ENCODE measurements at places on chromosomes 1 and 21.
A peak's percentile ranks its signal among the peaks of the same experiment; 100 is the strongest.

- DNase-seq = no peak
Measured at GRCh38 chr1:175376194-175376593, 183.6 kb upstream of the KIAA0040 start.

GRCh38 chr1:233668146-233668724, 54.3 kb downstream of the KCNK1 start:
- DNase-seq = no peak

DNA sequence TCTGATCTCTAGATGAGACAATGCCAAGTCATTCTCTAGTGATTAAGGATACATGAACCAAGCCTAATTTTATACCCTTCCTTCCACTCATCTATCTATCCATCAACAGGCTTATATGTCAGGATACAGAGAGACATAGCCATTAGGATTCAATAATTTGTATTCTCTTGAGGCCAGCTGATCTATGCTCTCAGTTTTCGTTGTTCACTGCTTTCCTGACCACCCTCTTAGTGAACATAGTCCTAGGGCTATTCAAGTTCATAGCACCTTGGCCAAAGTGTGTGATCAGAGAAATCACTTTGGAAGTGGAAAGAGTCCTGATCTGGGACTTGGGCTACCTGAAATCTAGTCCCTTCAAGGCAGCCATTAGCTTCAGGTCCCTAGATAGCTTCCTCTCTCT, 4.2 kb upstream of the KPRP start:
- no peak for DNase-seq

DNA sequence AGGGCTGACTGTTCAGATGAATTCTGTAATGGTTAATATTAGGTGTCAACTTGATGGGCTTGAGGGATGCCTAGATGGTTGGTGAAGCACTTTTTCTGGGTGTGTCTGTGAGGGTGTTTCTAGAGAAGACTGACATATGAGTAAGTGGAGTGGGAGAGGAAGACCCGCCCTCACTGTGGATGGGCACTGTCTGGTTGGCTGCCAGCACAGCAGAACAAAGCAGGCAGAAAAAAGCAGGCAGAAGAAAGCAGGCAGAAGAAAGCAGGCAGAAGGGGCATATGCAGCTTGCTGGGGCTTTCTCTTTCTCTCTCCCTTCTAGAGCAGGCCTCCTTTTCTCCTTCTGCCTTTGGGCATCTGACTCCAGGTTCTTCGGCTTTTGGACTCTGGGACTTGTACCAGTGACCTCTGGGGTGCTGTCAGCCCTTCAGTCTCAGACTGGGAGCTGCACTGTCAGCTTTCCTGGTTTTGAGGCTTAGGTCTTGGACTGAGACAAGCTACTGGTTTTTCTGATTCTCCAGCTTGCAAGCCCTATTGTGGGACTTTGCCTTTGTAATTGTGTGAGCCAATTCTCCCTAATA, 42.9 kb upstream of the CD2 start:
- peak; percentile 18 for DNase-seq

- DNase-seq = no peak
Measured at GRCh38 chr1:55262822-55263221, 47.7 kb upstream of the USP24 start.

DNA sequence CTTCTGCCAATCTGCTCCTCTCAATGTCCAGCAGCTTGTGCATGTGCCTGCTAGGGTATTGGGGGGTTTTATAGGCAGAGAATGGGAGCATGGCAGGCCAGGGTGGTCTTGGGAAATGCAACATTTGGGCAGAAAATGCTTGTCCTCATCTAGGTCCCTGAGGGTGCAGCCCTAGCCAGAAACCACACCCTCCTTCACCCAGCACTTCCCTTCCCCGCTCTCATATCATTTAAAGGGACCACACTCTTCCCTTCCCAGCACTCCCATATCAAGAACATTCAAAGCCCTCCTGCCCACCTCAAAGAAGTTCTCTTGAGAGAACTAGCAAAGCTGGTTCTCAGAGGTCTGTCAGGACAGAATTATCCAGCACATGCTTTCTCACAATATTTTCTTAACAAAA, 62.1 kb downstream of the HSD3B1 start:
- no peak for DNase-seq

DNA sequence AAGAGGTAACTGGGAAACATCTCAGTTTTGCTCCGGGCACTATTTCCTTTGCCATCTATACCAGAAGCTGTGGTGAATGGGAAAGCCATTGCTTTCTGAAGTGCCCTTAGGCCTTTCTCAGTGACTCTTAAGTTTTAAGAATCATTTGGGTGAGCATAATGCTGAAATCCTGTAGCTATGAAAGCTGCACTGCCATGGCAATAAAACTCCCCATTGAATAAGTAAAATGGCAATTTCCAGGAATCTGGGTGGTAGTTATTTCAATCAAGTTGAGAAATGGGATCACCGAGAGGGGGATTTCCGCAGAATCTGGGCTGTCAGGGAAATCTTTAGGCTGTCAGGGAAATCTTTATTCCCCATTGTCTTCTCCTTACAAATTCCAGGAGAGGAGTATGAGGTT, 26.8 kb upstream of the MACF1 start:
- no peak for DNase-seq

GRCh38 chr1:51240084-51240483, 4.0 kb downstream of the RNF11 start:
- no peak for DNase-seq

GRCh38 chr21:14686466-14687267, 140.6 kb upstream of the SAMSN1 start:
- peak; percentile 67 for DNase-seq

DNA sequence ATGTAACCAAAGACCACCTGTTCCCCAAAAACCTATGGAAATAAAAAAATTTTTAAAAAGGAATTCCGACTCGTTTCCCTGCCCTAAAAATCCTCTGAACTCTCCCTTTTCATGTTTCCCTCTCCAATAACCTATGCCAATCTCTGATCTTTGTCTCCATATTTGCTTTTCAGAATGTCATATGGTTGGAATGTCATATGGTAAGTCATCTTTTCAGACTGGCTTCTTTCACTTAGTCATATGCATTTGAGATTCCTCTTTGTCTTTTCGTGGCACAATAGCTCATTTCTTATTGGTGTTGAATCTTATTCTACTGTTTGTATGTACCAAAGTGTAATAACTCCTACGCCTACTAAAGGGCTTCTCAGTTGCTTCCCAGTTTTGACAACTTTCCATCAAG, 117.5 kb downstream of the BACH1 start:
- no peak for DNase-seq

GRCh38 chr1:6459850-6460265, 6.1 kb downstream of the TNFRSF25 start:
- no peak for DNase-seq

DNA sequence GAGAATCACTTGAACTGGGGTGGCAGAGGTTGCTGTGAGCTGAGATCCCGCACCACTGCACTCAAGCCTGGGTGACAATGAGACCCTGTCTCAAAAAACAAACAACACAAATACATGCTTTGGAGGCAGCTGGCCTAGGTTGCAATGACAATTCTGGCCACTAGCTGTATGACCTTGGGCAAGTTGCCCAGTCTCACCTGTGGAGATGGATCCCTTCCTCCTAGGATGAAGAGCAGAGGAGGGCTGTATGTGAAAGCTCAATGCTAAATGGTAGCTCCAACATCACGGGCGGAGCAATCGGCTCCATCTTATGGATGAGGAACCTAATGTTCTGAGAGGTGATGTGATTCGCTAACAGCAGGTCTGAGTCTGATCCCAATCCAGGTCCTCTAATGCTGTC, 20.6 kb downstream of the ADORA1 start:
- DNase-seq = no peak

GRCh38 chr1:26782521-26783212, 5.1 kb upstream of the PIGV start:
- DNase-seq = no peak

- peak; percentile 23 for DNase-seq
Measured at GRCh38 chr1:36306210-36306901, at the start of gene SH3D21. Gene SH3D21, plus strand, starts transcription at chr1:36306368. Its CDS starts 53 bp downstream, at chr1:36306421.

GRCh38 chr1:236287757-236288619, 6.2 kb upstream of the ERO1B start:
- no peak for DNase-seq

DNA sequence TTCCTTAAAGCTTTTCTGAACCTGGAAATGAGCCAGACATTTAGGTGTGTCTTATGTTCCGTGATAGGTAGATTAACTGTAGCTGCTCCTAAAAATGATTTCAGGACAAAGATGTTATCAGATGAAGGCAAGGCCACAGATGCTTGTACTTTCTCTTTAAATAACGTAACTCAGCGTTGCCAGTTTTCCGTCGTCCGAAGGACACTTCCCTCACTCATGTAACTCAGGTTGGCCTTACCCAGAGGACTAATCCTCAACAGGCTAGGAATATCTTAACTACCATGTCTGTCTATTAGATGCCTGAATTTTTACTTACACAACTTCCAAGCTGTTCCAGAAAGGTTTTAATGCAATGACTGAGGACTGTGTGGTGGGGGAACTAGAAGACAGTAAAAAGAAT, 35.4 kb upstream of the FAM89A start:
- no peak for DNase-seq

DNA sequence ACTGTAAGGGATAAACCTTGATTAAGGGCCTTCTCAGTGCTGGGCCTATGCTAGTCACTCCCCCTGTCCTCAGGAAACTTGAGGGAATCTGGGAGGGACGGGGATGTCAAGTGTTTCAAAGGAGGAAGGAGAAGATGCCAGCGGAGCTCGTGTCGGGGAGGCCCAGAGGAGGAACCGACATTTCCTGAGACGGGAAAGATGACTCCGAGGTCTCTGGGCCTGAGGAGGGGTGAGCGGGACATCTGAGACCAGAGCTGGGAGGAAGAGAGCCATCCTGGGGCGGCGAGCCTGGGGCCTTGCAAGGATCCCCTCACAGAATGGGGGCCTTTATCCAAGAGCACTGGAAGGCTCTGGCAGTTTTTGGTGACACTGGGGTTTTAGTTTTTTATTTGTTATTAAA, 10.4 kb downstream of the SLC66A1 start:
- DNase-seq = no peak

DNA sequence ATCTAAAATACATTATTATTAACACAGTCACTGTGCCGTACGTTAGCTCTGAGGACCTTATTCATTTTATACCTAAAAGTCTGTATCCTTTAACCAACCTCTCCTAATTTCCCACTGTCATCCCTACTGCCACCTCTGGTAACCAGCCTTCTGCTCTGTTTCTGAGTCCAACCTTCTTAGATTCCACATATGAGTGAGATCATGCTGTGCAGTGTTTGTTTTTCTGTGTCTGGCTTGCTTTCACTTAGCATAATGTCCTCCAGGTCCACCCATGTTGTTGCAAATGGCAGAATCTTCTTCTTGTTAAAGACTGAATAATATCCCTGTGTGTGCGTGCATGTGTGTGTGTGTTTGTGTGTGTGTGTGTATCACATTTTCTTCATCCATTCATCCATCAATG, 64.2 kb downstream of the ETS2 start:
- no peak for DNase-seq

DNA sequence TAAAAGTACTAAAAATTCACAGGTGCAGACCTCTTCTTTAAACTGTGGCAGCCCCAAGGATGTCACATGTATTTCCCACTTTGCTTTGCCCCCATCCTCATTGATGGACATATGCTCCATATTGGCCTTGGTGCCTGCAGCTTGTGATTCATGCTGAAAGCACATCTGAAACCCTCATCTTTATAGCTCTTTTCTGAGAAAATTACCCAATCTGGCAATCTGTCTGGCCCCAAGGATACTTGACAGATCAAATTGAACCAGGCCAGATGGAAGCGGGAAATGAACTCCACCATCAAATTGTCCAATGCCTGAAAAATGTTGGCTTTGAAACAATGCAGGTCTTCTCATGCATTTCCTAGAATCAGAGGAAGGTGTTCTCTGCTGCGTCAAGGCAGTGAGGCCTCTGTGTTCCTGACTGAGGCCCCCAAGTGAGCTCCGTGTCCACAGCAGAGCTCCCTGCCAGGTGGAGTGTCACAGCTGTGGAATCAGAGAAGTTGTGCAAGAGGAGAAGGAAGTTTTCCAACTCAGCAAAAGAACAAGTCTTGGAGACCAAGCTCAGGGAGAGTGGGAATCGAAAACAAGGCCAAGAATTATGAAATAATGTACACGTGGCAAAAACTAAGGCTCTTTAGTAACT, 323.7 kb downstream of the PLPP3 start:
- peak; percentile 80 for DNase-seq

DNA sequence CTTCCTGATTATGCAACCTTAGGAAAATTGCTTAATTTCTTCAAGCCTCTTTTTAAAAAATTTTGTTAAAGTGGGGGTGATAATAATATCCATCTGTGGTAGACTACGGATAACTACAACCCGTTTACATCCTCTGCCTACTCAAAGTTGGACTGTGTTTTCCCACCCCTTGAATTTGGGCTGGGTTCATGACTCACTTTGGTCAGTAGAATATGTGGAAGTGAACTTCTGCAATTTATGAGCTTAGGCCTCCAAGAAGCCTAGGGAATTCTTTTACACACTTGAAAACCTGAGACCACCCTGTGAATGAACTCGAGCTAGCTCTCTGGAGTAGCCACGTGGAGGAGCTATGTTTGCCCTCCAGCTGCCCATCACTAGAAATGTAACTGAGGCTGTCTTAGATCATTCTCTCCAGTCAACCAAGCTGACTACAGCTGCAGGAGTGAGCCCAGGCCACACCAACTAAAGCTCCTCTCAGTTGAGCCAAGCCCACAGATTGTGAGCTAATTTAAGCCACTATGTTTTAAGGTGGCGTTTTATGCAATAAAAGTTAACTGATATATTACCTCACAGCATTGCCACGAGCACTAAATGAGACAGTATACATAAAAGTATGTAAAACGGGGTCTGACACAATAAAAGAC, 29.6 kb upstream of the CACHD1 start:
- no peak for DNase-seq

DNA sequence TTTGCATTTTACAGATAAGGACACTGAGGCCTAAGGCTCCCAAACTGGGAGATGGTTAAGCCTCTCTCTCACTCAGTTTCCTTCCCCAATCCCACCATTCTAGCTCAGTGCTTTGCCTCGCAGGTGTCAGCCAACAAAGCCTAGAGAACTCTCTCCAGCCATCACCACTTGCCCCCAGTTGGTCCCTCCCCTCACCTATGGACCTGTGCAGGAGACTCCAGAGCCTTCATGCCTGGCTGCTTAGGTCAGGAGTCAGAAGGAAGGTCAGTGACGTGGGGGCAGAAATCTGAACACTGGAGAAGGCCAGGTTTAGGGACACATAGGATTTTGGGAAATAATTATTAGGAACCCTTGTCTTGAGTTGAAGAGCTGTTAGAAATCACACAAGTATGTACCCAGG, 295.3 kb downstream of the PTPRU start:
- DNase-seq = no peak

DNA sequence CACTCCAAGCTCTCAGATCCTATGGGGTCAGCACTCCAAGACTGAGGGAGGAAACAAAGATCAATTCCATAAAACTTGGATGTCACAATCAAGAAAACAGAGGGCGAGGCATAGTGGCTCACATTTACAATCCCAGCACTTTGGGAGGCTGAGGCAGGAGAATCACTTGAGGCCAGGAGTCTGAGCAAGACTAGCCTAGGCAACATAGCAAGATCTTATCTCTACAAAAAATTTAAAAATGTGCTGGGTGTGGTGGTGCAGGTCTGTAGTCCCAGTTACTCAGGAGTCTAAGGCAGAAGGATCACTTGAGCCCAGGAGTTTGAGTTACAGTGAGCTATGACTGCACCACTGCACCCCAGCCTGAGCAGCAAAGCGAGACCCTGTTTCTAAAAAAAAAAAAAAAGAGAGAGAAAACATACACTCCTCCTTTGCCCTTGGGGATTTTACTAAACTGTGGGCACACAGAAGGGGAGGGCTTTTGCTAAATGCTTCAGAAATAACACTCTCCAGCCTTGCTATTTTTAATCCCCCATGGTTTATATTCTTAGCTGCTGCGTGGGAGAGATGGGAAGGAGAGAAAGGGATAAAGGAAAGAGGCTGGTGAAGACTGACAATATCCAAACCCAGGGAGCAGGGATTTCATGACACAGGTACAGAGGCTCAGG, 18.1 kb downstream of the ARHGEF2 start:
- no peak for DNase-seq
